Activated T-cell treated with anti-CD3 and anti-CD28 coated beads, Interleukin-2, amount 50 U/mL, for 72 hours (primary cell): ENCODE measurements at places on chromosomes 3 and 15. TPM values are rescaled to one million over a fixed set of nuclear protein-coding genes. Genes with fewer than 3 reads are reported as not detected.

DNA sequence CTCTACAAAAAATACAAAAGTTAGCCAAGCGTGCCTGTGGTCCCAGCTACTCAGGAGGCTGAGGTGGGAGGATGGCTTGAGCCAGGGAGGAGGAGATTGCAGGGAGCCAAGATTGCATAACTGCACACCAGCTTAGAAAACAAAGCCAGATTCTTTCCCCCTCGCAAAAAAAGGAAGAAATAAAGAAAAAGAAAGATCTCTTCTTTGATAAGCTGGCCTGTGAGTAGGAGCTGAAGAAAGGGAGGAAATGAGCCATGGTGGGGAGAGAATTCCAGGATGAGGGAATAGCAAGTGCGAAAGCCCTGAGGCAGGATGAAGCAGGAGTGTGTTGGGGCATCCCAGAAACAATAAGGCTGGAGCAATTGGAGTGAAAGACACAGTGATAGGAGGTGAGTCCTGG is 24.5 kb upstream of the TOP2B start:
- DNase-seq, result no peak
- no peak overlapping the region for H3K4me3 ChIP-seq
- no peaks in the 10 kb centered on the region for H3K36me3 ChIP-seq

DNA sequence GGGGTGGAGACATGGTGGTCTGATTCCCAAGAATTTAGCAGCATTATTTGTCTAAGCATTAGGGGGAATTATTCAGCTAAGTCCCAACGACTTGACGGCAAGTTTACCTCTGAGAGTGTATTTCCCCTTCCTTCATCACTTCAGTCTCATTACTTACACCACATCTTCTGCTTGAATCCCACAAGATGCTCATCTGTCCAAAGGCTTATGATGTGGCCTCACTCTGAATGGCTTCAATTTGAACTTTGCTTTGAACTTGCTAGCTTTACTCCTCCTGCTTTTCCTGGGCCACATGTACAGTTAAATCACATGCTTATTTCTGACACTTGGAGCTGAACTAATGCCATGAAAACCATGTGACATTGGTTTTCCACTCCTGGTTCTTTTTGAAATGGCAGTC is 231.3 kb upstream of the SATB1 start:
- DNase-seq, result no peak
- H3K27me3 ChIP-seq, result no peaks in the 10 kb centered on the region
- H3K4me3 ChIP-seq, result peak overlapping the region; percentile 93
- H3K36me3 ChIP-seq, result peaks cover 5% of the 10 kb centered on the region
- H3K27ac ChIP-seq, result peak overlapping the region; percentile 99

- no peak overlapping the region for H3K4me3 ChIP-seq
- H3K27me3 ChIP-seq, result peaks cover 17% of the 10 kb centered on the region
- peaks cover 10% of the 10 kb centered on the region for H3K4me1 ChIP-seq
Observed at GRCh38 chr3:160183345-160184076, 41.7 kb upstream of the C3orf80 start.

DNA sequence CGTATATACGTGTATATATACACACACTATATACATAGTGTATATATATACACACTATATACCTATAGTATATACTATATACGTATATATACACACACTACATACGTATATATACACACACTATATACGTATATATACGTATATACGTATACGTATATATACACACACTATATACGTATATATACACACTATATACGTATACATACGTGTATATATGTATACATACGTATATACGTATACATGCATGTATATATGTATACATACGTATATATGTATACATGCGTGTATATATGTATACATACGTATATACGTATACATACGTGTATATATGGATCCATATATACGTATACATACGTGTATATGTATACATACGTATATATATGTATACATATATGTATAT is 9.4 kb downstream of the HACL1 start:
- no peak overlapping the region for H3K4me3 ChIP-seq
- no peaks in the 10 kb centered on the region for H3K36me3 ChIP-seq
- DNase-seq, result no peak
- H3K27ac ChIP-seq, result no peak overlapping the region
- no peaks in the 10 kb centered on the region for H3K27me3 ChIP-seq
- H3K4me1 ChIP-seq, result no peaks in the 10 kb centered on the region

- H3K4me3 ChIP-seq, result no peak overlapping the region
- H3K27ac ChIP-seq, result no peak overlapping the region
- H3K4me1 ChIP-seq, result peaks cover 36% of the 10 kb centered on the region
- H3K27me3 ChIP-seq, result no peaks in the 10 kb centered on the region
- no peak for DNase-seq
- peaks cover 40% of the 10 kb centered on the region for H3K36me3 ChIP-seq
Observed at GRCh38 chr3:186902154-186902553, 28.2 kb upstream of the ST6GAL1 start.

DNA sequence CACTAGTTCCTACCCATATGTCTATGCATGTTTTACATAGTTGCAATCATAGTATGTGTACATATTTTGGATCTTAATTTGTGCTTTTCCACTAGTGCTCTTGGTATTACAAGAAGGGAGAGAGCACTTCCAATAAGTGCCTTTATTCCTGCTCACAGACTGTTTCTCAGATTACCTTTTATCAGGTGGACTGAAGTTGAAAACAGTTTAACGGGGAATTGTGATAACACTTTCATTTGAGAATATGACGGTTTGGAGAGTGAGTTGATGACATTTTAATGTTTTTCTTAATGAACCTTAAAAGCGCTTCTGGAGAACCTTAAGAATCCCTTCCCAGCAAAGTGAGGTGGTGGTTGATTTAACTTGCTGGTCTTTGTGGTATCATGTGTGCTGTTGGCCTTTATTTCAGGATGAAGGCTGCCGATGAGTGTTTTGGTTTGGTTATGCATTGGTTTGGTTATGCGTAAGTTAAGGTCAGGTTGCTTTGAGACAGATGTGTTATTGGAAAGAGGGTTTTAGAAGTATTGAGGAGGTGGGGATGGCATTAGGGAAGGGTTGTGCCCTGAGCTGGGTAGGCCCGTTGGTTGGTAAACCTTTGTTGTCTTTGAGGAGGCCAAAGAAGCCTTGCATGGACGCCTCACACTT is 2.8 kb downstream of the EDEM1 start:
- H3K27me3 ChIP-seq, result no peaks in the 10 kb centered on the region
- H3K4me1 ChIP-seq, result peaks cover 59% of the 10 kb centered on the region
- peak; percentile 52 for DNase-seq
- H3K36me3 ChIP-seq, result peaks cover 54% of the 10 kb centered on the region
- peak overlapping the region; percentile 99 for H3K27ac ChIP-seq

DNA sequence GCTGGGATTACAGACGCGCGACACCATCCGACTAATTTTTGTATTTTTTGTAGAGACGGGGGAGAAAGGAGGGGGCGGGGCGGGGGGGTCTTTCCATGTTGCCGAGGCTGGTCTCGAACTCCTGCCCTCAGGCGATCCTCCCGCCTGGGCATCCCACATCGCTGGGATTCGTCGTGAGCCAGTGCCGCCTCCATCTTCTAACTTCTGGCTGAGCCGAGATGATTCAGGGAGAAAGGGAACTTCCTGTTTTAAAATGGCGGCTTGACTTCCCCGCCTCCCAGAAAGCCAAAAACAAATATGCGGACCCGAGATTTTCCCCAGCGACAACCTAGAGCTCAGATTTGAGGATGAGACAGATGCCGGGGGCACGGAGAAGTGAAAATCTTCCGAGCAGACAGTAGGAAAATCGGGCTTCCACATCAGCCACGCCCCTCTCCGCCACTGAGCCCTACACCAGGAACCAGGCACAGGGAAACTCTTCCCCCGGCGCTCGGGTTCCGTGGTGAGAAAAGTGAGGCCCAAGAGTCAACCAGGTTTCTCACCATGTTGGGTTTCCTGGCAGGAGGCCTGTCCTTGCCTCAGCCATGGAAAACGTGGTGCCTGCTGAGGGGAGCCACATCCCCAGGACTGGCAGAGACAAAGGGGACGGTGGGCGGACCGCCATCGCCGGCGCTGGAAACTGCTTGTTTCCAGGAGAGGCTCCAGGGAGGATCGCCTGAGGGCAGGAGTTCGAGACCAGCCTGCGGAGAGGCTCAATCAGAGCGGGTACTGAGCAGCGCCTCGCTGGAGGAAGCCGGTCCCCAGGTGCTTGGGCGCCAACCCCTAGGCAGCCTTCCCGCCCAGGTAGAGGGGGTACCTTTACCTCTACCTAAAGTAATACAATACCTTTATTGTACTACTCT is 18.7 kb downstream of the CHST14 start:
- H3K4me3 ChIP-seq, result no peak overlapping the region
- no peak for DNase-seq
- H3K27ac ChIP-seq, result no peak overlapping the region
- H3K27me3 ChIP-seq, result peaks cover 5% of the 10 kb centered on the region
- peaks cover 19% of the 10 kb centered on the region for H3K4me1 ChIP-seq

Gene MDFIC2
- not detected for total RNA-seq

Gene TP63
- total RNA-seq, result 1.6 TPM

Gene WDR49
- total RNA-seq, result 0.31 TPM

Gene FRMD5
- 0.77 TPM for total RNA-seq

Gene ERC2
- total RNA-seq, result 0.19 TPM

Gene TMC3
- total RNA-seq, result not detected
